ENCODE measurements at places on chromosomes 7 and 10.

GRCh38 chr7:79084423-79084822 lies 369.0 kb downstream of the MAGI2 start:
- DNase-seq = no peak

- DNase-seq = no peak
Observed at GRCh38 chr10:127880557-127880956, 12.2 kb downstream of the CLRN3 start.

DNA sequence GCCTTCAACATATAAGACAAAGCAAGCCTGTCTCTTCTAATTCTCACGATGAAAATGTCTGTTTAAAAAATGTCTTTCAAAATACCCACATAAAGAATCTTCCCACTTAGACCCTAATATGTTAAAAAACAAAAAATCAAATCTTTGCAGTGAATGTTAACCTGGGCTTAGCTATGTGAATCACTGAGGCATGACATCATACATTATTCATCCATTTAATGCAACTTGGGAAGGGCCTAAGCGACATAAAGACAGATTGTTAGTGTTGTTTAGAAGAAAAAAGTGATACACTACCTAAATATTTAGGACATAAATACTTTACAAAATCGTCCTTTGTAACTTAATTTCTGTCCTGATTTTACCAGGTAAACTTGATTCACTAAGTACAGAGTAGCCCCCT lies 648.5 kb upstream of the NRP1 start:
- DNase-seq = no peak

DNA sequence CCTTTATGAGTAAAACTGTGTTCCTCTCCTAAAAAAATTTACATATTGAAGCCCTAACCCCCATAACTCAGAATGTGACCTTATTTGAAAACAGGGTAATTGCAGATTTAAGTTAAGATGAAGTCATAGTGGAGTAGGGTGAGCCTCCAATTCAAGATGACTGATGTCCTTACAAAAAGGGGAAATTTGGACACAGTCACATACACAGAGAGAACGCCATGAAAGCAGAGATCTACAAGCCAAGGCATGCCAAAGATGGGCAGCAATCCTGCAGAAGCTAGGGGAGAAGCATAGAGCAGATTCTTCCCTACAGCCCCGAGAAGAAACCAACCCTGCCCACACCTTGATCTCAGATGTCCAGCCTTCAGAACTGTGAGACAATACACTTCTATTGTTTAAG lies 23.8 kb upstream of the ADD3 start:
- no peak for DNase-seq

GRCh38 chr10:133460208-133460769 lies 6.5 kb downstream of the SCART1 start:
- no peak for DNase-seq

DNA sequence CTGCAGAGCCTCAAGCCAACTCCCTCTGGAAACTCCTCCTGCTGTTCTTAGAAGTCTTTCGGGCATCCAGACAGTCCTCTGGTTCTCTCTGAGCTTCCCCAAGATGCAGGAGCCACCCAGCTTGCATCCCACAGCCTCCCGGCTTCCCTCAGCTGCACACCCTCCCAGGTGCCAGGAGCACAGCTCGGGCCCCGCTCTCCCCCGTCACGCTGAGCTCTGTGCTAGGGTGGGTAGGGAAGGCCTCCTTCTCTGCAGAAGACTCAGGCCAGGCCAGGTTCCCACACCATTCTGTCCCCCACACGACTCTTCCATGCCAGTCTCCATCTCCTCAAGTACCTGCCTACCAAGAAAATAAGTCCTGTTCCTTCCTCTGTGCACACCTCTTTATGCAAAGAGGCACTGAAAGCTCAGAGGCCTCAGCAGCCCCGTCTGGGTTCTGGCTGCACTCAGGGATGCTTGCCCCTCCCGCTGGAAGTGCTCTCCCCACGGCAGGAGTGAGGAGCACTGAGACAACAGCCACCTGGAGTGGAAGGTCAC lies 537.1 kb downstream of the PTPRN2 start:
- no peak for DNase-seq

DNA sequence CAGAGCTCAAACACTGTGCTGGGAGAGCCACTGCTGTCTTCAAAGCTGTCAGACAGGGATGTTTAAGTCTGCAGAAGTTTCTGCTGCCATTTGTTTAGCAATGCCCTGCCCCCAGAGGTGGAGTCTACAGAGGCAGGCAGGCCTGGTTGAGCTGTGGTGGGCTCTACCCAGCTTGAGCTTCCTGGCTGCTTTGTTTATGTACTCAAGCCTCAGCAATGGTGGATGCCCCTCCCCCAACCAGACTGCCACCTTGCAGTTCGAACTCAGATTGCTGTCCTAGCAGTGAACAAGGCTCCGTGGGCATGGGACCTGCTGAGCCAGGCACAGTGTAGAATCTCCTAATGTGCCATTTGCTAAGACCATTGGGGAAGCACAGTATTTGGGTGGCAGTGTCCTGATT lies 4.6 kb upstream of the CYP2C19 start:
- DNase-seq = no peak

DNA sequence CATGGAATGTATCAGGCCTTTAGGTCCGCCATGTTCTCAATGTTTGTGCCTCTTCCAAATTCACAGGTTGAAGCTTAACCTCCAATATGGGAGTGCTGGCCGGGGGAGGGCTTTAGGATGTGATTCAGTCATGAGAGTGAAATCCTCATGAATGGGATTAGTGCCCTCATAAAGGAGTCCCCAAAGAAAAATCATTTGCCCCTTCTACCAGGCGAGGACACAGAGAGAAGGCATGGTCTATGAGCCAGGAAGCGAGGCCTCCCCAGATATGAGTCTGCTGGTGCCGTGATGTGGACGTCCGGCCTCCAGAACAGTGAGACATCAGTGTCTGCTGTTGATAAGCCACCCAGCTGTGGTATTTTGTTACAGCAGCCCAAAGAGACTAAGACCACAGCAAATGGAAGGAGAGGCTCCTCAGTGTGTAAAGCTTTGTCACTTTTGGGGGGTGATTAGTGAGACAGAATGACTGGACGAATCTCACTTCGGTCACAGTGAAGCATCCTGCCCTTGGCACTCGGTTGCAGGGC lies 231.3 kb upstream of the KLF6 start:
- DNase-seq = no peak

GRCh38 chr10:63214571-63214970 lies 81.4 kb downstream of the NRBF2 start:
- DNase-seq = no peak

GRCh38 chr10:123517426-123517825 lies 148.7 kb upstream of the GPR26 start:
- no peak for DNase-seq

GRCh38 chr10:105494303-105494702 lies 853.2 kb downstream of the SORCS3 start:
- DNase-seq = no peak

DNA sequence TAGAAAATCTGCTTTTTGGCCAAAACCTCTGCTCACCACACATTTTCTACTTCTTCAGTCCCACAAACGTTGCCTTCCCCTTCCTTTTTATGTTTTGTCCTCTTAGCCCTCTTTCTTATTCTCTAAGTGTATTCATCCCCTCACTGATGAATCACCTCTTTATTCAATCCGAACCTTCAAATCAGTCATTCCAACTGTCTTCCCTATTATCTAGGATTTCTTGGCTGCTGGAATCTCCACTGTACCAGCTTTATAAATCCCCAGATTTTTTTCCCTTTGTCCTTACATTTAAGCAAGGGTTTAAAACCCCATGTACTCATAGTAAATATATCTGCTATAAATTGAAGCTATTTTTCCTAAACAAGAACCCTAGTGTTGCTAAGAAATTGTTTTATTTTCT lies 176.9 kb downstream of the SEMA3A start:
- DNase-seq = no peak

DNA sequence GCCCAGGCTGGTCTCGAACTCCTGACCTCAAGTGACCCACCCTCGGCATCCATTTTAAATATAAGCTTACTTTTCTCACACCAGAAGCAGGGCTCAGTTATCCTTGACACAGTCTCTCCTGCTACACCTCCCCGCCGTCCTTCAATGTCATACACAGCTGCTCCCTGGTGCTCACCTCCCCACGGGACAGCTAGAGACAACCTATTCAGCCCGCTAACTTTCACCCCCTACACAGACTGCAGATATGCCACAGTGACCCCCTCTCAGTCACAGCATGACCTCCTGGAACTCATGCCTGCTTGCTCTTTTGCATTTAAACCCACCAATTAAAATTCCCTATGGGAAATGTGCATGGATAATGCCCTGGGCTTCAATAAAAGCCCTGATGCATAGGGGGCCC lies 44.2 kb upstream of the KCNMA1 start:
- DNase-seq = no peak

DNA sequence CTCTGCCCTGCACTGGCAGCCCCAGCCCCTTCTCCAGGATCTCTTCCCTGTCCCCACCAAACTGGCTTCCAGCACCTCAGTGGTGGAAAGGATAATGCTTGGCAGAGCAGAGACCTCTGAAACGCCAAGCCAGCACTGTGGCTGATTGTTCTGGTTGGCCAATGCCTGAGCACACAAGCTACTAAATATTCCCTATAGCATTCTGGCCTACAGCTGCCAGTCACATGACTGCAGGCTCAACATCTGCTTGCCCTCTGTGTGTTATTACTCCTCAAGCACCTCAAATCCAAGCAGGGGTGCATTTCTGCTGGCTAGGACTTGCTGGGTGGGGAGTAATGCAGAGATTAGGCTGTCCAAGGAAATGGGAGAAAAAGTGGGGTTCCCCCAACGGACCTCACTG lies 6.1 kb downstream of the TBATA start:
- no peak for DNase-seq

DNA sequence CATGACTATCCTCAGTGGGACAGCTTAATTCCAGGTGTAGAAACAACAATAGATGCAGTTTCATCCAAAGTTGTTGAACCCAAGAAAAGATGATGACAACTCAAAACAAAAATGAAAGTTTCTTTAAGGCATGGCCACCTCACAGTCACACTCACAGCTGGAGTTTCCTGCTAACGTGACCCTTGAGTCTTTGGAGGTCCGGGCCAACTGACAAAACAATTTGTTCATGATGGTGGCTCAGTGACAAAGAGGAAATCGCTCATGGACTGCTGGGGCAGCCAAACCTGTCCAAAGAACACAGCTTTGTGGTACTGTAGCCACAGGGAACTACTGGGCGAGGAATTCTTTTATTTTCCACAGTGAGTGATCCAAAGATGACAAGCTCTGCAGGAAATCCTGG lies 96.0 kb upstream of the JCAD start:
- no peak for DNase-seq

DNA sequence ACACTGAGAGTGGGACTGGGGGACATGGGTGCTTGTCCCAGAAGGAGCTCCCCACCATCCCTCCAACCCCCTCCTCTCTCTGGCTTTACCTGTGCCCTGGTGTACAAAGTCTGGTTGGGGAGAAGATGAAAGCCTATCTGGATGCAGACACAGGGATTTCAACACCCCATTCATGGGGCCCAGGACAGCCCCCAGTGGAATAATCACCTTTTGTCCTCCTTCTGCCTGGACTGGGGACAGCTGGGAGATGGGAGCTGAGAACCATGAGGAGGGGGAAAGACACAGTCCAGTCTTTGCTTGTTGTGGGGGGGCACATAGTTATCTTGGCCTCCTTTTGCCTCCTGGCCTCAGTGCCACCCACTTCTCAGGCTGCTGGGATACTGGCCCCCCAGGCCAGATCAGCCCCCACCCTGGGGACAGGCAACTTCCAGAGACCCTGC lies 1.4 kb downstream of the SSC4D start:
- no peak for DNase-seq

GRCh38 chr7:30917216-30917893 lies 5.7 kb downstream of the AQP1 start:
- DNase-seq = no peak

DNA sequence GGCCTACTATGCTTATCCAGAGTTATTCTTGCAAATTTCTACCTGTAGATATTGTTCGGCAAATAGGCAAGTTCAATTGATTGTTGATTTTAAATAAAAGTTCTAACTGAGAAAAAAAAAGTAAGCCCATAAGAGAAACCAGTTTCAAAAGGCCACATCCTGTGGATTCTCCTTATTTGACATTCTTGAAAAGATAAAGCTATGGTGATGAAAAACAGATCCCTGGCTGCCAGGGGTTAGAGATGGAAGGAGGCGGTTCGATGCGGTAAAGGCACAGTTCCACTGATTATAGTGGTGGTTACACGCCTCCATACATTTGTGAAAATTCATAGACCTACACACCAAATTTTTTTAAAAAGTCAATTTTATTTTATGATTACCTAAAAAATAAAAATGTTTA lies 347.8 kb downstream of the KCNMA1 start:
- no peak for DNase-seq

GRCh38 chr10:113177156-113177935 lies 227.3 kb downstream of the TCF7L2 start:
- DNase-seq = no peak

DNA sequence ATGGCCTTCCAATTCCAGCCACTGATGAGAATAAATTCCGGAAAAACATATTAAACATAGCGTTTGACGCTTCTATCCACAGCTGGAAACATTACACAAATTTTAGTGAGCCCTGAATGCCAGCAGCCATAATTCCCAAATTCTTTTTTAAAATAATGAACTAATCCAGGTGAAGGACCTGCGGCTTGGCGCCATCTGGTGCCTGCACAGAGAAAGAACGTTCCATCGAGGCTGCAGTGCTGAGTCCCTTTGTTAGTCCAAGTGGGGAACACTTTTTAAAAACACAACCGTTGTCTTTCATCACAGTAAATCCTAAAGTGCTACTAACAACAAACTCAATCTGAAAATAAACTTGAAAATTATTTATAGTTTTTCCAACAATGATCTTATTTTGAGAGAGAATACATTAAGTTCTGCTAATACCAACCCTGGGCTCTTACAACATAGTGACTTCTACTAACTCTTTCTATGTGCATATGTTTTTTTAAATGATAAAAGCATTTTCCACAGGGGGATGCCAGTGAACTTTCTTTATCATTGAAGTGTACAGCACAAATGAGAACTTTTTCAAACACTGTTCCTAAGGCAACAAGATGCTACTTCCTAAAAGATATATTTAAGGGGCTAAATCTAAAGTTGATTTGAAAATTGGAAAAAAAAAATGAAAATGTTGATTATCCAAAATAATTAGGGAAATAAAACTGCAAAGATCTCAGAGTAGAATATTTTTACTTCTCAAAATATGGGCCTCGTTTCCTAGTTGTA lies 166.9 kb upstream of the RNF32 start:
- DNase-seq = no peak

- DNase-seq = no peak
Observed at GRCh38 chr7:117724898-117725297, 148.3 kb downstream of the CTTNBP2 start.

- no peak for DNase-seq
Observed at GRCh38 chr7:74043523-74043951, 15.6 kb downstream of the ELN start.
